ENCODE measurements at places on chromosomes 1 and 21. TPM values are rescaled to one million over a fixed set of nuclear protein-coding genes. Genes with fewer than 3 reads are reported as not detected.
A peak's percentile ranks its signal among the peaks of the same experiment; 100 is the strongest.

GRCh38 chr21:43188592-43189210 lies 19.9 kb downstream of the CRYAA start:
- DNase-seq, result peak; percentile 22

GRCh38 chr1:205719762-205720161 lies 30.2 kb downstream of the NUCKS1 start:
- DNase-seq, result no peak

DNA sequence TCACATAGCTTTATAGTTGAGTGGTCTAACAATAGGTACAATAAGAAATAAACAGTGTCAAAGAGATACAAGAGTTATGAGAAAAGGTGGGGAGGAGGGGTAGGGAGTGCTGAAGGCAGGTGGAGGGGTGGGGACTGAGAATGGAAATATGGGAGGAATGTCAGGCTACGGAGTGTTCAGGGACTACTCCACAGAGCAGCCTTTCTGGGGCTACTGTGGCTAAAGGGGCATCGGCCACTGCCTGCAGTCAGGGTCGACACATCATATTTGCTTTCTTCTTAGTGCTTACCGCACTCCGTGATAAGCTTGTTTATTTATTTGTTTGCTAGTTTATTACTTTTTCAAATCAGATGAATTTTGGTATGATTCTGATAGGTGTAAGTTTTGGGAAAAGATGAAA lies 34.4 kb upstream of the CRNN start:
- no peak for DNase-seq

GRCh38 chr21:37207441-37208009 lies 59.6 kb downstream of the VPS26C start:
- peak; percentile 20 for DNase-seq

DNA sequence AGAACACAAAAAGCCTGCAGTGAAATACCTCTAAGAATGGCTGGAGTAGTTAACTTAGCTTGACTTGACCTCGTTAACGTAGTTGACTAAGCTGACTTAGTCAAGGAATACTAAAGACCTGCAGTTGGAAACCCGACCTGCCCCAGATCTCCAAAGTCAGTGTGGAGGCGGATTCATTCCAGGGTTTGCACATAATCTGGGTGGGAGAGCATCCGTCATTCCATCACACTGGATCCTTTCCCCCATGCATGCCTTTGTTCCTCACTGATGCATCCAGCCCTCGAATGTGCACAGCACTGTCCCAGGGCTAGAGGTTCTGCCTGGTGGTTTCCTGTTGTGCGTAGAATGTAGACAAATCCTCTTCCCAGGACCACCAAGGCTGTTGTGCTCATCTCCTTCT lies 76.4 kb downstream of the KCNN3 start:
- no peak for DNase-seq

- DNase-seq, result no peak
Measured at GRCh38 chr1:29934255-29934772, 698.0 kb downstream of the PTPRU start.

DNA sequence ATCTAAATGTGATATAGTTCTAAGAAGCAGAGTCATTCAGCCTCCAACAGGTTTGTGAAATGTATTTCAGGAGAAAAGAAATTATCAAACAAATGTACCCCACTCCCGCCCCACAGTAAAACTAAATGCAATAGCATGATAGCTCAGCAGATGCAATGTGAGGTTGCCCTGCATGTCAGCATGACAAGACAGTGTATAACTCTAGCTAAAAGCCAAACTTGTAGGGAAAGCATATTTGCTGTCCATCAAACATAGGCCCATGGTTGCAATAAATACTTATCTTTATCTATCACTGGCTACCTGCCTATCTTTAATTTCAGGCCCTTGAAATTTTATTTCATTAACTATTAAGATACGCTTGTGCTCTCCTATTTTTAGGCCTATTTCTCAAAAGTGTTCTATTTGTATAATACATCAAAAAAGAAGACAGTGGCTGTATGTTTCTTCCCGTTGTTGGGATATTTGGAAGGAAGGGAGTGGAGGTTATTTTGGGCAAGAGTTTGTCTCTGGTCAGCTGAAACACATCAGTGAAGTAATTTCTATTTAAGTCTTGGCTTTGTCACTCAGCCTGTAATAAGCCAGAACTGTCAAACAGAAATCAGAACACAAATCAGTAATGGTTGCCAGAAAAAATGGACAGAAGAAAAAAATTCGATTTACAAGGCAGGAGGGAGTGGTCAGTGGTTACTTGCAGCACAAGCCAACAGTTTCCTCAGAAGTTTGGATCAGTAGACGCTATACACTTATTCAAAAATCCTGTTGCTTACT lies 307.4 kb upstream of the ADGRL2 start:
- DNase-seq, result no peak

DNA sequence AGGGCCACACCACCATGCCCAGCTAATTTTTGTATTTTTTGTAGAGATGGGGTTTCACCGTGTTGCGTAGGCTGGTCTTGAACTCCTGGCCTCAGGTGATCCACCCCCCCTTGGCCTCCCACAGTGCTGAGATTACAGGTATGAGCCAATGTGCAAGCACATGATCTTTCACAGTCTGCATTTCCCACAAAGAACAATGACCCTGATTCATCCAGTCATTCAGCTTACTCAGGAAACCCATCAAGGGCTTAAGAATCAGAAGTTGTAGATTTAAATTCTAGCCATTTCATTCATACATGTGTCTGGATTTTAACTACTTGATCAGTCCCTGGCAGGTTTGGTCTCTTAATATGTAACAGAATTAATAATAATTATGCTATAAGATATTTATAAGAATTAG lies 2065.7 kb downstream of the MRPL39 start:
- DNase-seq, result no peak

DNA sequence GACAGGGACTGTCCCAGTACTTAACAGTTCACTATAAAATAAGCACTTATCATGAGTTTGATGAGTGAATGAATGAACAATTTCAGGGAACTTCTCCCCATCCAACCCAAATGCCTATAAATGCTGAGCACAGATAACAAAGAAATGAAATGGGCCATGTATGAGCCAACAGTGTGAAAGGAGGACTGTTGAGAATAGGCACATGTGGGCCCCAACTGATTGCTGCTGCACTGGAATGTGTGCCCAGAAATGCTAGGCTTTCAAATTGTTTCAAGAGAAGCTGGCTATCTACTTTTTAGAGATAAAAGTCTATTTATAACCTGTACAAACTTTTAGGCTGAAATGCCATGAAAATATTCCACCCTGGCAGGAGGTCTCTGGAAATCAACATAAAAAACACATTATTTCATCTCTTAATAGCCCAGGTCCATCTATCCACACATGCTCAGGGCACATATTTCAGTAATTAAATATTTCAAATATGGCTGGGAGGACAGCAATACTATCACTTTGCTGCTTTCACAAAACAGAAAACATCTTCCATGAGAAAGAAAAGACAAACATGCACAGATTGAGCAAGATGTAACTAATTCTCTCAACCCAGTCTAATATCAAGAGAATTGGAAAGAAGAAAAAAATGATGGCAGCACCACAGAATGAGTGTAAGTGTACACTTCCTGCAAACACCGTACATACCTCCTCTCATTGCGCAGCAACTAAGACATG lies 49.8 kb downstream of the COLGALT2 start:
- no peak for DNase-seq

DNA sequence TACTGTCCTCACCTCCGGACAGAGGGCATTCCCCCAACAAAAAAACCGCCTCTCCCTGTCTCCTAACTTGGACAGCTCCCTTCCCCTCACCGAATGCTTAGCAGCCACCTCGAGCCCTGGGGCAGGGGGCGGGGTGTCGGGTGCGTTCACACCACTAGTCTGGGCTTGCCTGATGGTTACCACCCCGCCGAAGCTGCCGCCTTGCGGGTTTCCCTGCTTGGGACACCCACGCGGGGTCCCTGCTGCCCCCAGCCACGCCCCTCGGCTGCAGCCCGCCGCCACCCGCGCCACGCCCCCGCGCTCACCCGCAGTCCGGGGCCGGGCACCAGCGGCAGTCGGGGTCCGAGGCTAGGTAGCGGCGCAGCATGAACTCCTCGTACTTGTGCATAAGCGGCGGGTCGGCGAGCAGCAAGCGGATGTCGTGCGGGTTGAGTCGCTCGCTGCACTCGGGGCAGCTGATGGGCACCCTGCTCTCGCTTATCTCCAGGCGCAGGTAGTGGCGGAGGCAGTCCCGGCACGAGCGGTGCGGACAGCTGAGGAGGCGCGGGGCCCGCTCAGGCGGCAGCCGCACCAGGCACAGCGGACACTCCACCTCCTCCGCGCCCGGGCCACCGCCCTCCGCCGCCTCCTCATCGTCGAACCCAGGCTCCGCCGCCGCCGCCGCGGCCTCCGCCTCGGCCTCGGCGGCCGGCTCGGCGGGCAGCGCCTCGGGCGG lies 706 bp downstream of the RNF19B start:
- DNase-seq, result peak; percentile 72

Gene PTPN22
- total RNA-seq, result 13.2 TPM

Gene LAMB3
- 127 TPM for total RNA-seq

Gene FMO5
- 62.7 TPM for total RNA-seq

Gene OLFML3
- total RNA-seq, result 29.2 TPM

Gene S100B
- 31.8 TPM for total RNA-seq

Gene C4BPA
- 2.5 TPM for total RNA-seq

Data from transverse colon (tissue), 4 donors.